ENCODE measurements at places on chromosomes 16 and 17. TPM values are rescaled to one million over a fixed set of nuclear protein-coding genes. Genes with fewer than 3 reads are reported as not detected.

The PCTP gene
- total RNA-seq: 16.9 TPM

The EVI2A gene
- total RNA-seq: 11.8 TPM

The ZSCAN10 gene
- not detected for total RNA-seq

The KRT24 gene
- total RNA-seq: not detected

The CLEC18A gene
- 0.33 TPM for total RNA-seq
